A673 (cell line): ENCODE measurements at places on chromosomes 7 and 10. TPM values are rescaled to one million over a fixed set of nuclear protein-coding genes. Genes with fewer than 3 reads are reported as not detected.

DNA sequence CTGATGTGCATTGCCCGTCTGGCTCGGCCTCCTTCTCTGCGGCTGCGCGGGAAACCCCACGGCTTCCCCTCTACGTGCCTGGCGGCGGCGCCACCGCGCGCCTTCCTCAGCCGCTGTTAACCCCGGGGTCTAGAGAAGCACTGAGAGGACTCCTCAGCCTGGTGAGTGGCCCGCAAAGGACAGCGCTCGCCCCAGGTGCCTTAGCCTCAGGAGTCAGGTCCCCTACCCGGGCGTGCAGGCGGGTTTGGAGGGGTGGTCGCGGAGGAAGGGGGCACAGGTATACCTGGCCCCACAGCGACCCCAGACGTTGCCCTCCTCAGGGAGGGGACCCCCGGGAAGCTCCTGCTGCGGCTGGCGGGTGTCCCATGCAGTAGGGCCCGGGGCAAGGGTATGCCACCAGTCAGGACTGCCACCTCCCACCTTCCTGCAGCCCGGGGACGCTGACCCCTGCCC lies 51.0 kb downstream of the ARL5B start:
- no peaks in the 10 kb centered on the region for H3K27me3 ChIP-seq
- H3K27ac ChIP-seq: no peak overlapping the region

DNA sequence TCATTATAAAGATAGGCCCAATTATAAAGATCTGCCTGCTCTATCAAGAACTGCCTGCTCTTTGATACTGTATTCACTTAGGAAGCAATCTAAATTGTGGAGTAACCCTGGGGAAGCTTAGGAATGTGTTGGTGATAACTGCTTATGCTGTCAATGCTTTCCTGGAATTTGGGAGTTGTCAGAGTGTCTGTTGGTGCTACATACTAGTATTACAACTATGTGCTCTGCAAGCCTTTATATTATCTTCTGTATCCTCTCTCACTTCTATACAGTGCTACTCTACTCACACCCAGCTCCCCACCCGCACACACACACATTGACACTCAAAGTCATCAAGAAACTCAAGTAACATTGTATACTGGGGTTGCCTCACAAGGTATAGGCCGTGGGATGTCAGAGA lies 6.1 kb downstream of the ZNF277 start:
- no peak overlapping the region for H3K4me3 ChIP-seq
- no peaks in the 10 kb centered on the region for H3K27me3 ChIP-seq
- H3K4me1 ChIP-seq: no peaks in the 10 kb centered on the region
- no peak overlapping the region for H3K27ac ChIP-seq
- no peak for DNase-seq

GRCh38 chr10:70299876-70300275 lies 16.1 kb upstream of the NPFFR1 start:
- H3K27me3 ChIP-seq: no peaks in the 10 kb centered on the region
- no peak overlapping the region for H3K27ac ChIP-seq
- no peak for DNase-seq
- H3K4me3 ChIP-seq: no peak overlapping the region
- H3K4me1 ChIP-seq: no peaks in the 10 kb centered on the region
- H3K36me3 ChIP-seq: no peaks in the 10 kb centered on the region

DNA sequence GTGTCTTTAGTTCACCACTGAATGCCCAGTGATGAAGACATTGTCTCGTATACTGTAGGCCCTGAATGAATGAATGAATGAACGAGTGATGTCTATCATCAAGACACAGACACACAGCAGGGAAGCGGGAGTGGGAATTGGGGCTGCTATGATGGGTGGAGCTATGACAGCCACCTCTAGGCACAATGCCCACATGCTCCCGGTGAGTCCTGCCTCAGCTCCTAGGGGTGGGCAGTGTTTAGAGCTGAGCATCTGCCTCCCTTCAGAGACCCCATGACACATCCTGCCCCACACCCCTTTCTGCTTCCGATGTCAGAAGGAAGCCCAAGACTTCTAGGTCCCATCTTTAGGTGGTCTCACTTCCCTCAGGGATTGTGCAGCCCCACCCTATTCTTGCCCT lies 714.1 kb downstream of the PARD3 start:
- no peak overlapping the region for H3K4me3 ChIP-seq
- no peak overlapping the region for H3K27ac ChIP-seq
- H3K4me1 ChIP-seq: peaks cover 7% of the 10 kb centered on the region
- DNase-seq: no peak

Gene HOGA1
- not detected in 2 replicates for total RNA-seq

Gene PRRT4
- total RNA-seq: 38.8 and 42.4 TPM in 2 replicates

Gene LRRC18
- total RNA-seq: not detected in 2 replicates

- peak; percentile 73 for DNase-seq
- no peaks in the 10 kb centered on the region for H3K27me3 ChIP-seq
- H3K36me3 ChIP-seq: no peaks in the 10 kb centered on the region
Measured at GRCh38 chr7:23712368-23713284, 2.6 kb downstream of the STK31 start.
